ENCODE measurements at places on chromosomes 5 and 9. TPM values are rescaled to one million over a fixed set of nuclear protein-coding genes. Genes with fewer than 3 reads are reported as not detected.

DNA sequence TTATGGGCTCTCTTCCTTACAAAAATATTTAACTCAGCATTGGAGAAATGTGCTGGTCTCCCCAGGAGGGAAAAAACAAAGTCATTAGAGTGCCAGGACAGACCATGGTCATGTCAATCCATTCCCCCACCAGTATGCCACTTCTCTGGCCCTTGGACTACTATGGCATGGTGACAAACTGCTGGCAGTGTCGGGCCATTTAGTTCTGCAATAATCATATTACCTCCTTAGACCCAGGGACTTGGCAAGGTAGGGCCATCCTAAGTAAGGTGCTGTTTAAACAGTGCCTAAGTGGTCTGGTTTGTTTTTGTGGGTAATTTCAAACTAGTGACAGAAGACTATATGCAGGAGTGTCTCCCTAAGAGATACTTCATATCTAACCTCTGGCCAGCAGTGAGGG, 177.8 kb upstream of the STK32A start:
- H3K36me3 ChIP-seq, result no peaks in the 10 kb centered on the region
- DNase-seq, result no peak
- no peak overlapping the region for H3K27ac ChIP-seq
- H3K4me1 ChIP-seq, result peaks cover 17% of the 10 kb centered on the region

DNA sequence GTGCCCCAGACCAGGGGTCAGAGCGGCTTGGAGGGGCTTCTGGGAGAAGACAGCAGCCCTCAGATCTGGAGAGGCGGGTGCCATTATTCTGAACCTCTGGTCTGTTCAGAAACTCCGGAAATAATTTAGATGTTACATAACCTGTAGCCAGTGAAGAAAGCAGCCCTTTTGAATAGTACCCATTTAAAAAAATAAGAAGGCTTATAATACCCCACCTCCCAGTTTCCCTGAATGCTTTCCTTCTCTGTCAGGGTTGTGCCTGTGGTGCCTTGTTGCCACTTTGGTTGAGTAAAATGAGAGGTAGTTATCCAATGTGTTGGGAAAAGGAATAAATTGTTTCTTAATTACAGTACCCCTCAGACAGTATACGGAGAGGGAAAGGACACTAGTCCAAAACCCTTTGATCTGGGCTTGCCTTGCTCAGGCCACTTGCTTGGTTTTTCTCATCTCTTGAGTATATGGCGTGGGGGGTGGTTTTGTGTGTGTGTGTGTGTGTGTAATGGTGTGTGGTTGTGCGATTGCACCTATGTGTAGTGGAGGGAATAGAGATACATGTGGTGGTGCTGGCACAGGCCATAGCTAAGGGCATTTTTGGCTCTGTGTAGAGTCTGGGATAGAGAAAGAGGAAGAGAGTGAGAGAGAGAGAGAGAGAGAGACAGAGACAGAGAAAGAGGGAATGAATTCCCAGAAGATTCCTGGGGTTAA, 59.1 kb upstream of the TLR4 start:
- H3K27ac ChIP-seq, result no peak overlapping the region
- peak; percentile 28 for DNase-seq
- peaks cover 18% of the 10 kb centered on the region for H3K4me1 ChIP-seq
- no peaks in the 10 kb centered on the region for H3K27me3 ChIP-seq
- H3K4me3 ChIP-seq, result no peak overlapping the region

GRCh38 chr9:10339152-10339551, 273.6 kb downstream of the PTPRD start:
- no peak overlapping the region for H3K27ac ChIP-seq
- no peaks in the 10 kb centered on the region for H3K4me1 ChIP-seq
- no peaks in the 10 kb centered on the region for H3K27me3 ChIP-seq
- no peaks in the 10 kb centered on the region for H3K36me3 ChIP-seq

- peak; percentile 92 for DNase-seq
- H3K27me3 ChIP-seq, result peaks cover 12% of the 10 kb centered on the region
- peak overlapping the region; percentile 76 for H3K4me3 ChIP-seq
- no peak overlapping the region for H3K27ac ChIP-seq
- no peaks in the 10 kb centered on the region for H3K36me3 ChIP-seq
- peaks cover 22% of the 10 kb centered on the region for H3K4me1 ChIP-seq
Observed at GRCh38 chr9:129174102-129174723, 3.8 kb downstream of the IER5L start.

DNA sequence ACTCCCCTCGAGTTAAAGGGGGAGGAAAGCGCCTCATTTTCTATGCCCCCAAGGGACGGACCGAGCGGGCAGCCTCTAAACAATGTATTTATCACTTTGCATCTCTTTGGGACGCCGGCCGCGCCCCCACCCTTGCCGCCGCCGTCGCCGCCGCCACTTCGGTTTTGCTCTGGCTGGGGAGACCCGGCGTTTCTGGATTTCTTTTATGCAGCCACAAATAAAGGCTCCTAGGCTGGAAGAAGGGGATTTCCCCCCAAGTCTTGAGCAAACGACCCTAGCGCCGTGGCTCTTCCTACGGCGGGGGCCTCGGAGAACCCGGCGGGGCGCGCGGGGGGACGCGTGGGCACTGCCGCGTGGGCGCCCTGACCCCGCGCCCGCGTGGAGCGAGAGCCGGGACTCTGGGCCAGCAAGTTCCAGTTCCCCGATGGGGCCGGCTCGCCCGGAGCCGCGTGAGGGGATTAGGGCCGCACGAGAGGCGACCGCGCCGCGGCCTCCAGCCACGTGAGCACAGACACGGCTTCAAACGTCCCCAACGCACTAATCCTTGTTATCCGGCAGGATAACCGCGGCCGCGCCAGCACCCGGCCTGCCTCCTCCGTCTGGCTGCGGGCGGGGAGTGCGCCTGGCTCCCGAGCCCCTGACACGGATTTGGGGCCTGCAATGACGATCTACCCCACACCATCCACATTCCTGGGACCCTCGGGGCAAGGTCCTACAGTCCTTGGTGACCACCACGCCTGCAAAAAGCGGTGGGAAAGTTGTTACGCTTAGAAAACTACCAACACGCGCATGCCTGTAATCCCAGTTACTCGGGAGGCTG, 7.9 kb upstream of the NEUROG1 start:
- peak overlapping the region; percentile 27 for H3K4me3 ChIP-seq
- peak; percentile 92 for DNase-seq

DNA sequence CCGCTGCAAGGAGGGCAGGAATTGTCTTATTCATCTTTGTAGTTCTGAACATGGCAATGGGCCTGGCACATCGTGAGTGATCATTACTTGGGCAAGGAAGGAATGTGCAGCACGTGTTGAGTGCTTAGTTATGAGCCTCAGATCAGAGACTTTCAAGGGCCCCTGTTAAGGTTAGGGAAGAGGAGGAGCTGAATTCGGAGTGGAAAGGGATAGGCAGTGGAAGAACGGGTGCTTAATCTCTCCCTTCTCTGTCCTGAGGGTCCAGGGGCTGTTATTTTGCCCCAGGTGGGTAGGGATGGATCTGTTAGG, 59.5 kb upstream of the RARS1 start:
- H3K36me3 ChIP-seq, result no peaks in the 10 kb centered on the region
- H3K4me3 ChIP-seq, result no peak overlapping the region
- DNase-seq, result no peak
- H3K27ac ChIP-seq, result no peak overlapping the region
- no peaks in the 10 kb centered on the region for H3K4me1 ChIP-seq

DNA sequence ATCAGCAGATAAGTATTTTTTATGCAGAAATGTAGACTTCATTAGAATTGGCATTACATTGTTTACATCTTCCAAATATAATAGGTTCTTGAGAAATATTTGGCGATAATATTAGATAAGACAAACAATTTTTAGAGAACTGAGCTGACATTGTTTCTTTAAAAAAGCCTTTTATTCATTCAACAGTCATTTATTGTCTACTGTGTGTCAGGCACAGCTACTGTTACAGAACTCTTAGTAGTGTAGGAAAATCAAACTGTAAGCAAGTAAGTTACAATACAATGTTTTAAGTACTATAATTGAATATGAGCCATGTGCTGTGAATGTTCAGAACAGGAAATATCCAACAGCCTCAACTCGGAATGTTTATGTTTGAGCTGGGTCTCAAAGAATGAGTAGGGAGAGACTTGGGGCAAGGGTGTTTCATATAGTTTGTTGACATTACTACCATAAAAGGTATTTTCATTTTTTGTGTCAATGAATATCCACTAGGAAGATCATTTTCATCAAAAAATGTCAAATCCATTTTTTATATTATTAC, 114.0 kb downstream of the CDC42SE2 start:
- no peaks in the 10 kb centered on the region for H3K4me1 ChIP-seq
- H3K4me3 ChIP-seq, result no peak overlapping the region
- H3K27ac ChIP-seq, result no peak overlapping the region
- no peaks in the 10 kb centered on the region for H3K36me3 ChIP-seq
- H3K27me3 ChIP-seq, result no peaks in the 10 kb centered on the region

DNA sequence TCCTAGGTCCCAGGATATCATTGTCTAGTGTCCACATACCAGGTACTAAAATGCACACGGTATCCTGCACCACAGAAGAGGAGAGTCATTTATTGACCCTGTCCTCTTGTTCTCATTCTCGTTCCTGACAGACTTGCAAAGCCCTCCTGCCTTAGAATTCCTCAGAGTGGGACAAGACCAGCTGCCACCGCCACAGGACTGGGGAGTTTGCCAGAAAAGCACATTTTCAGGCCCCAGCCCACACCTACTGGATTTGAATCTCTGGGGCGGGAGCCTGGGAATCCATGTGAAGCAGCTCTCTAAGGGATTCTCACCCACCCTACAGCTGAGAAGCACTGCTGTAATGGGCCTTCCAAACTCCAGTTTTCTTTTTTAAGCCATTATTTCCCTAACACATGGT, 68.0 kb upstream of the FANCC start:
- H3K36me3 ChIP-seq, result no peaks in the 10 kb centered on the region
- no peaks in the 10 kb centered on the region for H3K4me1 ChIP-seq
- H3K4me3 ChIP-seq, result no peak overlapping the region
- no peak for DNase-seq

GRCh38 chr5:151200913-151201595, 22.8 kb downstream of the CCDC69 start:
- H3K36me3 ChIP-seq, result no peaks in the 10 kb centered on the region
- H3K27me3 ChIP-seq, result no peaks in the 10 kb centered on the region

- H3K27me3 ChIP-seq, result no peaks in the 10 kb centered on the region
- H3K27ac ChIP-seq, result no peak overlapping the region
- H3K4me3 ChIP-seq, result no peak overlapping the region
- H3K36me3 ChIP-seq, result no peaks in the 10 kb centered on the region
Observed at GRCh38 chr9:105053209-105053652, 125.3 kb upstream of the ABCA1 start.

- no peak for DNase-seq
- no peaks in the 10 kb centered on the region for H3K36me3 ChIP-seq
- peaks cover 63% of the 10 kb centered on the region for H3K27me3 ChIP-seq
- H3K4me3 ChIP-seq, result no peak overlapping the region
- H3K27ac ChIP-seq, result no peak overlapping the region
Observed at GRCh38 chr5:6434731-6435130, 13.9 kb upstream of the UBE2QL1 start.

- no peak overlapping the region for H3K27ac ChIP-seq
- no peak for DNase-seq
- H3K4me1 ChIP-seq, result no peaks in the 10 kb centered on the region
- H3K36me3 ChIP-seq, result no peaks in the 10 kb centered on the region
Observed at GRCh38 chr5:25107853-25108252, 463.1 kb upstream of the CDH10 start.

GRCh38 chr5:171102877-171103610, 206.0 kb upstream of the TLX3 start:
- peak; percentile 50 for DNase-seq
- H3K4me3 ChIP-seq, result no peak overlapping the region
- H3K27ac ChIP-seq, result no peak overlapping the region
- H3K4me1 ChIP-seq, result peaks cover 10% of the 10 kb centered on the region
- H3K27me3 ChIP-seq, result no peaks in the 10 kb centered on the region

HAPLN1 gene
- 2.3 TPM for total RNA-seq

MZB1 gene
- total RNA-seq, result not detected

CARTPT gene
- not detected for total RNA-seq

PRDM12 gene
- not detected for total RNA-seq

SLC28A3 gene
- 0.06 TPM for total RNA-seq

HAVCR2 gene
- total RNA-seq, result 0.19 TPM

IL4 gene
- total RNA-seq, result not detected

NFIB gene
- 0.40 TPM for total RNA-seq
